Ascending aorta (tissue), 2 donors: ENCODE measurements at places on chromosomes 5 and 9. TPM values are rescaled to one million over a fixed set of nuclear protein-coding genes. Genes with fewer than 3 reads are reported as not detected.

GRCh38 chr5:9686216-9686615 lies 56.1 kb upstream of the TAS2R1 start:
- no peaks in the 10 kb centered on the region for H3K36me3 ChIP-seq
- H3K27me3 ChIP-seq, result no peaks in the 10 kb centered on the region
- H3K4me3 ChIP-seq, result no peak overlapping the region
- no peak overlapping the region for H3K27ac ChIP-seq
- no peak for DNase-seq

- H3K36me3 ChIP-seq, result no peaks in the 10 kb centered on the region
- no peak for DNase-seq
- H3K4me1 ChIP-seq, result peaks cover 6% of the 10 kb centered on the region
- H3K4me3 ChIP-seq, result no peak overlapping the region
- no peak overlapping the region for H3K27ac ChIP-seq
- no peaks in the 10 kb centered on the region for H3K27me3 ChIP-seq
Observed at GRCh38 chr5:65043843-65044359, 275.2 kb downstream of the CWC27 start.

DNA sequence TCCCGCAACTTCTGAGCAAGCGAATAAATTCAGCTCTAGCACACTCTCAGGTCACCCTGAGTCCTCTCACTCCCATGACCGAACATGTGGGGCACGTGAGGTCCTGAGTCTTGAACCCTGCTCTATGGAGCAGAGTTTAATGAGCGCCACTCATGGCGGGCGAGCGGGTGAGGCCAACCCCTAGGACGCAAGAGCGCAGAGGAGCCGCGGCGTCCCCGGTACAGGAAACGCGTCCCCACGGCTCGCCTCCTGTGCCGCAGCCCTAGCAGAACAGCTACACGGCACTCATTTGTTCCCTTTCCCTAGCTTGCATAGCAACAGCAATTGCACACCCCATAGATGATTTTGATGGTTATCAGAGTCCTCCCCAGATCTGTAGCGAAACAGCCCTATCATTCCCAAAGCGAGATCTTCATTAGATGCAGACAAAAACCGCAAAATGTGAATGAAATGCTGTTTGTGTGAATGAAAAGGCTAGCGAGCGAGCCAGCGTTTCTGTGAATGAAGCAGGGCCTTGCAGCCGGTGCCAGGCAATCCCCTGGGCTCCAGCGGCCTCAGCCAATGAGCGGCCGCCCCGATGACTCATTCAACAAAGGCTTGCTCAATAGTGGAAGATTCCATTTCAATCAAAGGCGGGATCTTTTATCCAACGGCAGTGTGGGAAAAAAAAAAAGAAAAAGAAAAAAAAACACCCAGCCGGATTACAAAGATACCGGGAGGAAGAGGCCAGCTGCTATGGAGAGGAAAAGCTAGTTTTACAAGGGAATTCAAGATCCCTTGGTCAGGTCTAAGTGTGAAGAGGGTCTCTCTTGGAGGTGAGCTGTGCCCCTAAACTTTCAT lies 1.5 kb upstream of the SHC3 start:
- H3K36me3 ChIP-seq, result no peaks in the 10 kb centered on the region
- peaks cover 10% of the 10 kb centered on the region for H3K4me1 ChIP-seq
- peaks cover 4% of the 10 kb centered on the region for H3K27me3 ChIP-seq
- peak overlapping the region; percentile 41 for H3K4me3 ChIP-seq
- DNase-seq, result peak; percentile 56

GRCh38 chr5:151005187-151005949 lies 15.0 kb upstream of the GPX3 start:
- no peak for DNase-seq
- H3K36me3 ChIP-seq, result no peaks in the 10 kb centered on the region
- no peak overlapping the region for H3K4me3 ChIP-seq
- H3K4me1 ChIP-seq, result no peaks in the 10 kb centered on the region
- no peaks in the 10 kb centered on the region for H3K27me3 ChIP-seq
- H3K27ac ChIP-seq, result peak overlapping the region; percentile 73

Gene NUTM2F
- total RNA-seq, result not detected

GRCh38 chr5:39256477-39257235 lies 37.3 kb upstream of the FYB1 start:
- H3K27ac ChIP-seq, result no peak overlapping the region
- no peaks in the 10 kb centered on the region for H3K4me1 ChIP-seq
- H3K36me3 ChIP-seq, result no peaks in the 10 kb centered on the region
- no peak overlapping the region for H3K4me3 ChIP-seq
